ENCODE measurements at places on chromosomes 5 and 9.

- no peak for DNase-seq
Observed at GRCh38 chr5:96292582-96293247, 140.3 kb downstream of the PCSK1 start.

GRCh38 chr9:96436063-96436455, 13.9 kb upstream of the HABP4 start:
- no peak for DNase-seq

DNA sequence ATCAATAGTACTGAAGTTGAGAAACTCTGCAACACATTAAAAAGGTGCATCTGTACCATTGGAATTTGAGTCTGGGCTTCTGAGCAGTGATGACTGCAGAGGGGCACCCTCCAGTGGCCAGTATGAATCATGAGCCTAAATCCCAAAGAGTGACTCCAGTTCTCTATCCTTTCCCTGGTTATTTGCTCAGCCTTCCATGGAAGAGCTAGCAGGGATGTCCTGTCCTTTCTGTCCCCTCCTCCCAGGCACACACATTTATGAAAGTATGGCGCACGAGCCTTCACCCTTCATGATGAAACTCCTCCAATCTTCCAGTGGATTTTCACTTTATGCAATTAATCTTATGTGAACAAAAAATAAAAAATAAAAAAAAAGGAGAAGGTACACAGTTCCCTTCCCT, 81.0 kb downstream of the ESM1 start:
- DNase-seq, result no peak

DNA sequence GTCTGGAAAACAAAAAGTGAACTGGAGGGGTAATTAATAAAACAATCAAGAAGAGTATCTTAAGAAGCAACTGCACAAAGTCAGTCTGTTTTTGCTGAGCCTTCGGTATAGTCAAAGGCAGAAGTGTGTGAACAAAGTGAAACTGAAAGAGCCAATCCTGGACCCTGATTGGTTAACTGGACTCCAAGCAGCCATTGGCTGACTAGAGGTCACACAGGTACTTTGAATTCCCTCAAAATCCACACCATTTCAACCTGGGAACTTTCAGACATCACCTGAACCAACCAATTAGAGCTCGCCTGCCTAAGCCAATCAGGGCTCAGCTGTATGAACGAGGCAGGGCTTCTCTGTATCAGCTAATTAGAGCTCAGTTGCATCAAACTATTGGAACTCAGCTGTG, 286.7 kb downstream of the TLE4 start:
- DNase-seq, result no peak

DNA sequence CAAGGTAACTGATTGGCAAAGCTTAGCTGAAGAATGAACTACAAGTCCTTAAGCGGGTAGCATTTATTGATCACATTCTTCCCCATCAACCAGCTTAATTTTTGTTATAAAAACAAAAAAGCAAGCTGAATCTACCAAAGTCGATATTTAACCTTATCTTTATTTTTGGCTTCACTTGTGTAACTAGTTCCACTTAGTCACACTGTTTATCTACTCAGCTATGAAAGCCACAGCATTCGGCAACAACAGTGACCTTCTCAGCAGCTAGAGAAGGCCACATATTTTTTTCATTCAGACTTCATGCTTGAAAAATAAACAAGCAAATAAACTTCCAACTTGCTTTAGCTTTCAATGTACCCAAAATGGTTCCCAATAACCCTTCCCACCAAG, 69.4 kb downstream of the KLHL3 start:
- no peak for DNase-seq

- no peak for DNase-seq
Observed at GRCh38 chr9:12748016-12748415, 26.8 kb upstream of the LURAP1L start.

GRCh38 chr9:13994240-13994639, 319.7 kb downstream of the NFIB start:
- no peak for DNase-seq

- DNase-seq, result no peak
Observed at GRCh38 chr9:459491-460444, 245.1 kb downstream of the DOCK8 start.

DNA sequence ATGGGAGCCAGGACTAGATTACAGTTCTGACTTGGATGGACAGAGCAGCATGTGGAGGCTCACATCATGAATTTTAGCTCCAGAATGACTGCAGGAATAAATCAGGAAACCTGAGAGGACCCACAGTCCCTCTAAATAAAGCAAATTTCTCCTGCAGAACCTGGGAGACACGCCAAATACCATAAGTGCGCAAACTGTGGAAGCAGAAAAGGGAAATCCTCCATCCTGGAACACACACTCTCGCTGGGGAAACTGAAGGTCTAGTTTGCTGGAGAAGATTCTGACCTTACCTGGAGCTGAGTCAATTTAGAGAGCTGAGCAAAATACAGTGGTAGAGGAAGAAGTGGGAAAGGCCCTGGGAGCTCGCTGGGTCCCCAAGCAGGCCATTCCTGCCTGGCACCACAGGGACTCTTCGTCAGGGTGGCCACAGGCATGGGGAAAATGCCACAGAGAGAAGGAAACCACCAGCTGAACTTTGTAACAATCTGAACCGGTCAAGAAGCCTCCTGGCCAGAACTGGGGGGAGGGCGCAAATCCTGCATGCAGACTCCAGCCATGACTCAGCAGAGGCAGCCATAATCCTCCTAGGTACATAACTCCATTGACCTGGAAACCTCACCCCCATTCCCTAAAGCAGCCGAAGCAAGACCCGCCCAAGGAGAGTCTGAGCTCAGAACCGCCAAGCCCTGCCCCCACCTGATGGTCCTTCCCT, 390.9 kb downstream of the LRRC70 start:
- no peak for DNase-seq

GRCh38 chr9:131869348-131869747, 129.5 kb upstream of the RAPGEF1 start:
- DNase-seq, result no peak

GRCh38 chr9:108750661-108751215, 105.0 kb downstream of the ACTL7B start:
- DNase-seq, result no peak

DNA sequence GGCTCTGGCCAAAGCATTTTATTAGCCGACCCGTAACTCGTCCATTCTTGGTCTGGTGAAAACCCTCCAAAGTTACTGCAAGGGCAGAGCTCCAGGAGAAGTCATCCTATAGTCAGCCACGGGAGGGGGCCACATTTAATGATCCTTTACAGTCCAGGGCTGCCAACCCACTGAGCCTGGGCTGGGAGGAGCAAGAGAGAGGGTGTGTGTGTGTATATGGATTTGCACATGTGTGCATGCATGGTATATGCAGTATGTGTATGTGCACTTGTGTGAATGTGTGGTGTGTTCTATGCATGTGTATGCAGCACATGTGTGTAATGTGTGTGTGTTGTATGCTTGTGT, 4.2 kb upstream of the RASGEF1C start:
- no peak for DNase-seq

DNA sequence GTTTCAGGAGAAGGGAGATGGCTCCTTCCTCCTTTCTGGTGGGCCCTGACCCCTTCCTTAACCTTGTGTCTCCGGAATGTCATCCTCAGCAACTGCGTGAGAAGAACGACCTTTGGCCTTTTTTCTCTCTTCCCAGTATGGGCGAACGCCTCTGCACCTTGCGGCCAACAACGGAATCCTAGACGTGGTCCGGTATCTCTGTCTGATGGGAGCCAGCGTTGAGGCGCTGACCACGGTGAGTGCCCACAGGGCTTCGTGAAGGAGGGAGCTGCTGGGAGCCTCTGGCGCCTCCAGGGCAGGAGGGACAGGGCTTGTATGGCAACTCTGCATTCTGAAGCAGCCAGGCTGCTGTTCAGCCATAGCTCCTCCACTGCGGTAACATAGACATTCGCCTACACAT, 68.0 kb upstream of the CTSL start:
- no peak for DNase-seq

GRCh38 chr5:143757116-143757515, 54.8 kb upstream of the HMHB1 start:
- no peak for DNase-seq

- DNase-seq, result no peak
Observed at GRCh38 chr5:161547738-161548486, 1.4 kb upstream of the GABRB2 start.

DNA sequence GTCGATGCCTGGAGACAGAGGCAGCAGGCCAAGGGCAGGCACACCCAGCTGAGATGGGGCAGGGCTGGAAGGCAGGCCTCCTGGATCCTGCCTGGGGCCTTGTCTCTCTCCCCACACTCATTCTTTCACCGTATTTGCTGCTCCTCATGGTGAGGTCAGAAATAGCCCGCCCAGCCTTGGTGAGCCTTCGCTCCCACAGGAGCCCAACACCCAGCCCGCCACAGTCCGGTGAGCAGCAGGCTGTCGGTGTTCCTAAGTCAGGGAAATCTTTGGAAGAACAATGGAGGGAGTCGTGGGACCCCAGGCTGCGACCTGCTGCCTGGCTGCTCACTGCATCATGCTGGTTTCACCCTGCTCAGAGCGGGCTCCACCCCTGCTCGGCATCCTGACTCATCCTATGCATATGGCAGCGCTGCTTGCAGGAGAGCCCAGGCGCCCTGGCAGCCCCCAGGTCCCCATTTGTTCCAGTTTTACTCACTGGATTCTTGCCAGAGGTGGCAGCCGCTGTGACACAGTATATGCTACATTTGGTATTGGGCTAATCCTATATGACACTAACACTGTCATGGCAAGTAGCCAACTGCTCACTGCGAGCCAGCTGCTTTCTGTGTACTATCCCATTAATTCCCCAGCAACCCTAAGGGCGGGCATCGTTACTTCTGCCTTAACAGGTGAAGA, 53.2 kb upstream of the NCS1 start:
- DNase-seq, result no peak

DNA sequence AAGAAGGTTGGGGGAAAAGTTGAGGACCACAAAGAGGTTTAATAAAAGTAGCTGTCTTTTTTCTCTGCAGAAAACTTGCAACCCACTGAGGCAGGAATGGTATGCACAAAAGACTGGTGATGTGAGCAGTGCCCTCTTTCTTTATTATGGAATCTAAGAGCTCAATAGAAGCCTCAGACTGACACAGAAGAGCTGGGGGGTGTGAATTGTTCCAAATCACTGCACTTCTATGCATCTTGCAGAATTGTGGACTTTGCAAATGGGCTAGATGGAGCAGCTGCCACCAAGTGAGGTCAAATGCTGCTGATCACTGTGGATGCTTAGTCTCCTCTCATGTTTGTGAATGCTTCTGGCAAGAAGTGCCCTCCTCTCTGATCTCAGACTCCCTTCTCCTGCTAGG, 227.1 kb downstream of the ZSWIM6 start:
- no peak for DNase-seq

GRCh38 chr5:67021031-67021430, 175.6 kb downstream of the CD180 start:
- DNase-seq, result no peak

GRCh38 chr5:93188876-93189485, 392.0 kb downstream of the NR2F1-AS1 start:
- DNase-seq, result no peak

- DNase-seq, result no peak
Observed at GRCh38 chr9:16825331-16825725, 45.1 kb downstream of the BNC2 start.

- no peak for DNase-seq
Observed at GRCh38 chr9:37085233-37085632, 35.1 kb upstream of the ZCCHC7 start.

DNA sequence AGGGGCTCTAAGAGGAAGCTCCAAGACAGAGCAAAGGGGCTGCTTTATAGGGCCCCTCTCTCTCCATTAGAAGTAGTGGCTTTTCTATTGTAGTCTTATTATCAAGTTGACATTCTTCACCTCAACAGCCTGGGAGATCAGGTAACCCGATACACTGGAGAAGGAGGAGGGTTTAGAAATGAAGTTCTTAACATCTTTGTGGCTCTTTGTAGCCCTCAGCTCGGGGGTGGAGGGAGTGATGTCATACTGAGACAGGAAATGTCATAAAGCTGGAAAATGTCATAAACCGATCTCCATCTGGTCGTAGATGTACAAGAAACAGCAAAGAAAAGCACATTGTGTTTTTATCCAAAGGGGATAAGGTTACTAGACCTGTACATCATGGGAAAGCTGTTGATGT, 17.9 kb downstream of the PDZD2 start:
- DNase-seq, result no peak

DNA sequence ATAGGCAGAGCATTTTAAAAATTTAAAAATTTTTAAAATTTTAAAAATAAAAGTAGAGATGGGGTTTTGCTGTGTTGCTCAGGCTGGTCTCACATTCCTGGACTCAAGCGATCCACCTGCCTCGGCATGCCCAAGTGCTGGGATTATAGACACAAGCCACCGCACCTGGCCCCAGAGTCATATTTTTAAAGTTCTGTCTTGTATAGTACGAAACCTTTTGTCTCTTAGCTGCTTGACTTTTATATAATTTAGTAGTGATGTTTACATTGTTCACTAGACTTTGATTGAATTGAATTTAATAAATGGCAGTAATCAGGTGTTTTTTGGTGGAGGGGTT, 31.0 kb downstream of the LRRTM2 start:
- DNase-seq, result no peak

DNA sequence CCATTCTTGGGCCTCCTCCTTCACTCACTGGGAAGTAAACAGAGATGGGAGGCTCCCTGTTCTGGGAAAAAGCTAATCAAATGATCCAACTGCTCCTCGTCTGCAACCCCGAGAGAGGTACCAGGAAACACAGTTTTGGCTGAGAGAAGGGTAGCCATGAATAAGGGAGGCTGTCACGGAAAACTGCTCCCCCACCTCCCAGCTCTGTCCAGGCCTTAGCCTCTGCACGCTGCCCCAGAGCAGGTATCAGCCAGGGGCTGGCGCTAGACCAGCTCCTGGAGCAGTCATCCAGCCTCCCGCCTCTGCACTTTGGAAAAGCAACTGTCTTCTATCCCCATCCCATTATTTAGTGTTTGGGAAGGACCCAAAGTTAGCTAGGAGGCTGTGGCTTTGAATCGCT, 266.1 kb downstream of the NDUFS4 start:
- no peak for DNase-seq

- peak; percentile 95 for DNase-seq
Observed at GRCh38 chr9:129816501-129817435, 7.2 kb downstream of the TOR1A start.

DNA sequence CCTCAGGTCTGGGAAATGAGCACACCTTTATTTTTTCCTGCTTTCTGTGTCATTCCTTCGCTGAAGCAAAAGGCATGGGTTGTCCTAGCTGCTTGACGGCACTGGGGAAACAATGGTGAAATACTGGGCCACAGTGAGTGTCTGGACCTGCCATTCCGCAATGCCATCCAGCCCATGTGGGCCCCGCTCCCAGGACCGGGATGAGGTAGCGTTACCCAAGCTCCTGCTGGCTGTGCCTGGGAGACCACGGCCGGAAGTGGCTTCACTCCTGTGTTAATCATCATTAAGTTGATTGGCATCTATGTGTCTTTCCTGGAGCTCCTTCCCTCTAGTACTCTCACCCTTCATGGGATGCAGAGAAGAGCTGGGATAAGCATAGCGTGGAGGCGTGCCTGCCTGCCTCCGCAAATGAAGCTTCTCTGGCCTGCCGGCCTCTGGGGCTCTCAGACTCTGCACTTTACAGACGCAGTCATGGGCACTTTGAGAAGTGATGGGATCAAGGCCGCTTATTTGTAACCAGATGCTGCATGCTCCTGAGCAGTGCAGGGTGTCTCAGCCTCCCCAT, 16.5 kb upstream of the SMIM32 start:
- DNase-seq, result no peak

Measured in GF-D8 (cell line).